ENCODE measurements at places on chromosomes 1 and 21.

DNA sequence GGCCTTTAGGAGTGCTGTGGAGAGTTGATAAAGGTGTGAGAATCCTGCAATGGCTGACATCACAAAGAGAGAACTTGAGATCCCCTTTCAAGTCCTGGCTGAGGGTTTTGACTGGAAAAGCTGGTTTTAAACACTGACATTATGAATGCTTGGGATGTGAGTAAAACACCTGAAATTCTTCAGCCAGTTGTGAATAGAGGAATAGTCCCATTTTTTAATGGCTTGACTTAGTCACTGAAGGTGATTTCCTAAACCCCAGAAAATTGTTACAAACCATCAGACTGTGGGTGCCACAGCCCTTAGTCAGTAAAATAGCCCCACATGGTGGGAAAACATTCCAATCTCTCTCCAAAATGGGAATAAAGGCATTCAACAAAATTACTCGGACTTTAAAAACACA, 107.7 kb upstream of the LMO4 start:
- no peak for DNase-seq

- no peak for DNase-seq
Measured at GRCh38 chr1:212295579-212295978, 10.4 kb downstream of the PPP2R5A start.

GRCh38 chr1:39266792-39267191, 62.3 kb downstream of the MACF1 start:
- no peak for DNase-seq

DNA sequence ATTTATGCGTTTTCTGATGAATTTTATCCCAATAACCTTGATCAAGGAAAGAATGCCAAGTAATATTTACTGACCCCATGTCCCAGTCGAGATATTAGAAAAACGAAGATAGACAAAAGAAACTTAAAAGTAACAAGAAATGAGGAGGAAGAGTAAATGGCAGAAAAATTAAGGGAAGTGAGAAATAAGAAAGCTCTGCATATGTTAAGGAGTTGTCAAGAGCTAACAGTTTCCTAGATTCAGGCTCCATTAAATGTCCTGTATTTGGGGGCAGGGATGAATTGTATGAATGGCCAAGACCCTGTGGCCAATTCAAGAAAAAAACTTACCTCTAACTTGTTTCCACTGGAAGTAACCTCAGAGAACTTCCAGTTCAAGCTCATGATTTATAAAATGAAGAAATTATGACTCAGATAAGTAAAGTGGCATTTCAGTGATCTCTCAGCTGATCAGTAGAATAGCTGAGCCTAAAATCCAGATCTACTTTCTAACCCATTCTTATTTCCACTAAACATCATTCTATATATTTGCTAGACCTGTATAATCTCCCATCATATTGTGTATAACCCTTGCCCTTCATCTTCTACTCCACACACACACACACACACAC, 73.2 kb downstream of the ZC3H11B start:
- DNase-seq = no peak

GRCh38 chr1:226641671-226642231, 93.2 kb downstream of the STUM start:
- no peak for DNase-seq

DNA sequence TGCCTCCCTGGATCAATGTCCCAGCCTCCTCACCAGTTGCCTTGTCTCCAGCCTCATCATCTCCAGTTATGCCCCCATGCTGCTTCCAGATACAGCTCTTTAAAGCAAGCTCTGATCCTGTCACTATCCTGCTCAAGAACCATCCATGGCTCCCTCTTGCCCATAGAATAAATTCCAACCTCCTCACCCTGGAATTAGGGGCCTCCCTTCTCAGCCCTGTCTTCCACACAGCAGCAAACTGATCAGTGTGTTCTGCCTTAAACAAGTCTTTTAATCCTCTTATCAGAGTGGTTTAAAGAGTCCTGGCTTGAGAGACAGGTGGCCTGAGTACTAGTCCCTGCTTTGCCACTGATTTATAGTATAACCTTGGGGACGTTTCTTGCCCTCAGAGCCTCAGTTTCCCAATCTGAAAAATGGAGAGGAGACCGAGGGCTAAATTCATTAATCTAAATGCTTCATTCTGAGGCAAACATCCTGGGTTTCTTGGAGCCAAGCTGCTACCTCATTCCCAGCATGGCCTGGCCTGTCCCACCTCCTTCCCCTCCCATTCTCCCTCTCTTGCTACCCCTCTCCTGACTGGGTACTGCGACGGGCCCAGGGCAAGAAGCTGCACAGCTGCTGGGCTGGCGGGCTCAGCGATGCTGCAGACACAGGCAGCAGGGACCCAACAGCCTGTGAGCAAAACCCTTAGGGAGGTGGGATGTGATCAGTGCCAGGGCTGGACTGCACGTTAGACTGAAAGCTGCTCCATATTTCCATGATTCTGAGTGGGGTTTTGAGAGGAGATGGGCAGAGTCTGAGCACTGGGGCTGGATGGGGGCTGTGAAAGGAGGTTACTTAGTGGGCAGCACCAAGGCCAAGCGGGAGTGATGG, 221.4 kb downstream of the PTPRU start:
- no peak for DNase-seq

- no peak for DNase-seq
Measured at GRCh38 chr21:46346296-46347202, 22.6 kb downstream of the PCNT start.

- no peak for DNase-seq
Measured at GRCh38 chr21:35139382-35139715, 90.2 kb upstream of the RUNX1 start.

- no peak for DNase-seq
Measured at GRCh38 chr1:82141390-82141789, 340.7 kb downstream of the ADGRL2 start.

DNA sequence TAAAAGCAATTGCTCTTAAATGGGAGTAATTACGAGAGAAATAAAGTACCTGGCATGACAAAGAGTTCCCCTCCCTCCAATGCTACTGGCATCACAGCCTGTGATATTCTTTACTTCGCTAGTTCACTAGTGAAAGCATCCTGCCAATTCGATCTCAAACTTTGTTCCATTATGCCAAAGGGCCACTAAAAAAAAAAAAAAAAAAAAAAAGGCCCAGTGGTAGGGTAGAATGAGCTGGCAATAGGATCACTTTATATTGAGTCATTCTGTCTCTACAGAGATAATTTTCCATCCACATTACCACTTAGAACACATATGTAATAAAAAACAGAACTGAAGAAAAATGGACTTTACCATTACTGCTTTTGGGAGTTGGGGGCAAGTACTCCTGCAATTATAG, 11.2 kb downstream of the PUM1 start:
- no peak for DNase-seq

DNA sequence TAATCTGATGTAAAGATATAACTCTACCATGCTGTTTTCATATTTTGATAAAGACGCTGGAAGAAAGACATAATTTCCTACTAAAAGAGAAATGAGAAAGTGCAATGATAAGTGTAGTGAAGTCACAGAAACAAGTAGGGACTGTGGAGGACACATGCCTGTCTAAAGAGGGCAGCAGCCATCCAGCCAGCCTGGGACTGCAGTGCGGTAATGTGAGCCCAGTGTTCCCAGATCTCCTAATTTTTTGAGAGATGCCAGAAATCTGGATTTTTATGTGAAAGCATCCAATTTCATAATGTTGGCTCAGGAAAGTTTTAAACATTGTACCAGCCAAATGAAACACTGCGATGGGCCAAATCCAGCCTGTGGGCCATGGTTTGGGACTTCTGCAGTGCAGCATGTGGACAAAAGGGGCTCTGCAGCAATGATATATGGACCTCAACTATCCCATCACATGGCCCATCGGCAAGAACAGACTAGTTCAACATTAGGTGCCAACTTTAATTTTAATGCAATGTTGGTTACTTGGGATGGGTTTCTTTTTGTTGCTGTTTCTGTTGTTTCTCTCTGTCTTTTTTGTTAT, 329.5 kb downstream of the LTN1 start:
- DNase-seq = no peak

- no peak for DNase-seq
Measured at GRCh38 chr1:59704716-59705115, 110.0 kb upstream of the HOOK1 start.

- DNase-seq = no peak
Measured at GRCh38 chr1:157292809-157293564, 154.8 kb upstream of the ETV3 start.

DNA sequence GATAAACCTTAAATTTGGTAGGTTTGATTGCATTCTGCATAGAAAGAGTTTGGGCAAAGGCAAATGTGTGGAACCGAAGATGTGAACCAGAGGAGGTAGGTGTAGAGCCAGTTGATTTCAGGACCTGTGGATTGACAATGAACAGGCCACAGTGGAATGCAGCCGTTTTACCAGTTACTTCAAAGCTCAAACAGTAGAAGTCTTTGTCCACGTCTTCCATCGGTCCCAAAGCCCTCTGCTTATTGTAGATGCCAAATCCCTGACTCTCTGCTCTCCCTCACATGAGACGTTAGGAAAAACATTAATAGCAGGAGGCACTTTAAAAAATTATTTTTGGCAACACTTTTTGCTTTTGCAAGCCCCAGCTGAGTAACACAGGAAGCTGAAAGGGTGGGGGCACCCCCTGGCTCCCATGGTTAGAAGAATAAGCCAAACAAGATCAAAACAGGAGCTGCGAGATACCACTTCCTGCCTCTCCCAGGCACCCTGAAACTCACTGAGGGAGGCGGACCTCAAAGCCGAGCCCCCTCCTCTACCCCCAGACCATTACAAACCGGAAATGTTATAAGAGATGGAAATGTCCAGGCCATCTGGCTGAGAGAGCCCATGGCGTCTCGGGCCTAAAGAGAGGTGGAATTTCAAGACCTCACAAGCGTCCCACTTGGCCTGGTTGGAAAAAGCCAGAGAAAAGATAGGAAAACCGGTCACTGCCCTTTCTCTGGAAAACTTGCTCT, 13.5 kb downstream of the TRAF3IP3 start:
- no peak for DNase-seq

- DNase-seq = no peak
Measured at GRCh38 chr1:6266641-6267040, 5.7 kb upstream of the GPR153 start.

GRCh38 chr21:42633858-42634257, 19.6 kb upstream of the PDE9A start:
- DNase-seq = no peak

- DNase-seq = no peak
Measured at GRCh38 chr1:80769208-80769750, 1031.5 kb upstream of the ADGRL2 start.

DNA sequence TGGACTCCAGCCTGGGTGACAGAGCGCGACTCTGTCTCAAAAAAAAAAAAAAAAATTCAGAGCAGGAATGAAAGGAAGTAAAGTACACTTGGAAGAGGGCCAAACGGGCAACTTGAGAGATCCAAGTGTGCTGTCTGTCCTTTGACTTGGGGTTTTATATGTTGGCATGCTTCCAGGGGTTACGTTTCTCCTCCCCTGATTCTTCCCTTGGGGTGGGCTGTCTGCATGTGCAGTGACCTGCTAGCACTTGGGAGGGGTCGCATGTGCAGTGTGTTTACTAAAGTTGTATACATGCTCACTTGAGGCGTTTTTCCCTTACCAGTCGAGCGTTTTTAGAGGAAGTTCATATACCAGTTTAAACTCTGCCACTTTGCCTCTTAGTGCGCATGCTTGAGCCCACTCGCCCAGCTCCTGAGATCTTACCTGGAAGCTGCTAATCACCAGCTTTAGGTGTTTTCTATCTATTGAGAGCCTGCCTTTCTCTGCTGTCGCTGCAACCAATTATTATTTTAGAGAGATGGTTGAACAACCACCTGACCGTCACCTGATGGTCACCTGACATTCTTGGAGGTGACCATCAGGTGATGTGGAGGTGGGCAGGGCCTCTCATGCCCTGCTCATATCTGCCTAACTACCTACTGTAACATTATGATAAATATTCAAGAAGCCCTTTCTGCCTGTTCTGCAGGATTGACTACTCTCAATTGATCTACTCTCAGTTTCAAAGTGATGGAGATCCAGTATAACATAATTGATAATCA, 140.1 kb downstream of the MACF1 start:
- DNase-seq = no peak

DNA sequence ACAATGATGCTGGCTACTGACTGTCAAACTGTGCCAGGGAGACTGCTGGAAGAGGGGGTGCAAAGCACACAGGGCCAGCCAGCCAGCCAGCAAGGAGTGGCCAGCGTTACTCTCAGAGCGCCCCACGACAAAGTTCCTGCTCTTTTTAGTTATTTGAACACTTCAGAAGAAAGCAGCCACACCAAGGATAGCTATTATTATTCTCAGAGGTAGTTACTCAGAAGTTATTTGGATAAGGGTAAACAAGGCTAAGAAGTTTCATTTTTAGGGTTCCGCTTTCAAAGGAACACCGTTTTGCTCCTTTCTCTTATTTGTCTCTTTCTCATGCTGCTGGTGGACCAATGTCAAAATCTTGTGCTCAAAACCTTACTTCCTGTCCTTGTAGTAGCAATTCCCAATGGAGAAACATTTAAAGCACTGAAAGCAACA, 59.9 kb downstream of the VANGL2 start:
- no peak for DNase-seq

- no peak for DNase-seq
Measured at GRCh38 chr1:80113168-80114038, 1106.9 kb upstream of the ADGRL4 start.

GRCh38 chr1:52880206-52880605, 37.6 kb downstream of the ZYG11A start:
- DNase-seq = no peak

- DNase-seq = no peak
Measured at GRCh38 chr1:79517470-79518224, 511.1 kb upstream of the ADGRL4 start.

DNA sequence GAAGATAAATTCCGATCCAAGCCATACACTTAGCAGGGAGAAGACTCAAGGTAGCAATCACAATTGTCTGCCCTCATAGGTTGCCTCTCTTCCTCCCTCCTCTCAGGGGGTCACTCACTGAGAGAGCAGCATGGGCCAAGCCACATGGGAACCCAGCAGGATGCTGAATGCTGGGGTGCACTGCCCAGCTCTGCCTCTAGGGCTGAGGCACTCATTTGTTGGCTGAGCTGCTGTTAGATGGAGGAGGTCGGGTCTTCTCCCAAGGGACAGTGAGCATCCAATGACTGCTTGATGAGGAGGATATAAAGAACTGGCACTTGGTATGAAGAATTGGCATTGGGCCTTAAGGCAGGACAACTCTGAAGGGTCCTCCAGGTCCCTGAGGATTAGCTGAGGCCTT, 418.8 kb downstream of the SIPA1L2 start:
- no peak for DNase-seq

GRCh38 chr1:39973503-39974135, 18.7 kb downstream of the MFSD2A start:
- peak; percentile 54 for DNase-seq

- no peak for DNase-seq
Measured at GRCh38 chr1:153932156-153933131, 9.7 kb upstream of the GATAD2B start.

- DNase-seq = no peak
Measured at GRCh38 chr21:8989261-8989711, 1532.1 kb upstream of the TPTE start.

DNA sequence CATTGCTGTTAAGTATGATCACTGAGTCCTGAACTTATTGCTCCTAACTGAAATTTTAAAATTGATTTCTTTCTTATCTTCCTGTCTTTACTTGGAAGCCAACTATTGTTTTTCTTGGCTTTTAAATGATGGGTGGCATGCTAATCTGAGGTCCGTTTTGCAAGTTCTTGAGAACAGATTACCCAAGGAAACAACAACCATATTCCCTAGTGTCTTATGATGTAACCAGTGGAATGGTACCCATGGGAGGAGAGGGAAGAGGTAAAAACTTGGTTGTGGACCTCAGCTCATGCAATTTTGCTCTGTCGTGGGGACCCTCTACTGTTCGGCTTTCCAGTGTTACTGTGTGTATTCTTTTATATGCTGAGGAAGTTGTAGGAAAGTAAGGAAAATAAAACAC, 454.8 kb upstream of the ADAMTS5 start:
- no peak for DNase-seq

- no peak for DNase-seq
Measured at GRCh38 chr1:37932759-37933158, 14.1 kb downstream of the INPP5B start.

Measured in activated CD4-positive, alpha-beta T cell treated with anti-CD3 and anti-CD28 coated beads, Interleukin-2, amount 50 U/mL, for 24 hours (primary cell).